Stomach (tissue), 19 donors: ENCODE measurements at places on chromosomes 3 and 15. TPM values are rescaled to one million over a fixed set of nuclear protein-coding genes. Genes with fewer than 3 reads are reported as not detected.

- no peak overlapping the region for H3K27ac ChIP-seq
- no peak for DNase-seq
- H3K4me3 ChIP-seq, result no peak overlapping the region
- no peaks in the 10 kb centered on the region for H3K27me3 ChIP-seq
- no peaks in the 10 kb centered on the region for H3K36me3 ChIP-seq
Measured at GRCh38 chr3:170437696-170438407, 19.2 kb downstream of the CLDN11 start.

- no peaks in the 10 kb centered on the region for H3K27me3 ChIP-seq
- no peak overlapping the region for H3K4me3 ChIP-seq
- DNase-seq, result no peak
- no peaks in the 10 kb centered on the region for H3K36me3 ChIP-seq
Measured at GRCh38 chr3:171558188-171558696, 98.0 kb upstream of the TNIK start.

DNA sequence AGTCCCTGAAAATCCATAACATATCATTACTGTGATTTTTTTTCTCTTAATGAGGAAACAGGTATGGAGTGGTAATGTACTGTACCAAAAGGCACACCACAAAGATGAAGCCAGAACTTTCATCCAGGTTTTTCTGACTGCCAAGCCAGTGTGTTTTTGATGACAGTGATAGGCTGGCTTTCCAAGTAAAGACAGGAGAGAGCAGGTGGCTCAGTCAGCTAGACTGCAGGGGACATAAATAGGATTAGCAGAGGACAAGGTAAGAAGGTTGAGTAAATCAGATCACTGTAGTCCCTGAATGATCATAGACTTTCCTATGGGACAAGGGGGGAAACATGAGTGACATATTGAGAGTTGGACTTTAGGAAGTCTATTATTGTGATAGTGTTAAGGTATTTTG is 127.9 kb downstream of the GADL1 start:
- H3K27ac ChIP-seq, result no peak overlapping the region
- no peaks in the 10 kb centered on the region for H3K4me1 ChIP-seq
- no peak overlapping the region for H3K4me3 ChIP-seq

DNA sequence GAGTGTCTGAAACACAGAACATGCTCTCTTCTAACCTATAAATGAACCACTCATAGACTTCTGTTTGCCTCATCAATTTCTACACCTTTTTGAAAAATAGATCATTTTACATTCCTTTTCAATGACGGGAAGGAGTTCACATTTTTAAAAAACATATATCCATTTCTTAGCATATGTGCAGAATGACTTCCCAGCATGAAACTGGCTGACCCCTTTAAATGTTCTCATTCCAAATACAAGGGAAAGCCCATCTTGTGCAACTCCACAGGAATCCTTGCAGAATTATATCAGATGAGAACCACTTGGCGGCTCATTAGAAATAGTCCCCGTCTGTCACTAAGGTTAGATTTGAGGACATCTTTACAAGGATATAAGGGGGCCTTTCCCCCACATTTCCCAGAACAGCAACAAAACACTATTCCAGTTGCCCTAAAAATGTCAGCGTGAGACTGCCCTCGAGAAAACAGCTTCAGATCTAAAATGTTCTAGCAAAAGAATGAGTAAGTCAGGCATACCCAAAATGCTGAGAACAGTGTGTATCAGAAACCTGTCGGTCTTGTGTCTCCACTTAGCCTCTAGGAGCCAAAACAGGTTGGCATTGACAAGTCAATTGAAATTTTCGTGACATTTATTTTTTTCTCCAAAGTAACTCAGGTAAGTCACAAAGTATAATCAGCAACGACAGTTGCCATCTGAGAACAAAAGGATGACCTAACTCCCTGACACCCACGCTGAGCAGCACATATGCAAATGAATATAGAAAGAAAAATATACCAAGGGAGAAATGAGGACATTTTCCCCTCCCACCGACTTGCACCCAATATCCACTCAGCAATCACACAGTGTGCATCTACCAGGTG is 63.1 kb downstream of the FOXP1 start:
- peak; percentile 30 for DNase-seq
- H3K36me3 ChIP-seq, result no peaks in the 10 kb centered on the region
- no peak overlapping the region for H3K4me3 ChIP-seq
- H3K4me1 ChIP-seq, result no peaks in the 10 kb centered on the region

The GABPB1 gene
- 4.1 TPM for total RNA-seq

DNA sequence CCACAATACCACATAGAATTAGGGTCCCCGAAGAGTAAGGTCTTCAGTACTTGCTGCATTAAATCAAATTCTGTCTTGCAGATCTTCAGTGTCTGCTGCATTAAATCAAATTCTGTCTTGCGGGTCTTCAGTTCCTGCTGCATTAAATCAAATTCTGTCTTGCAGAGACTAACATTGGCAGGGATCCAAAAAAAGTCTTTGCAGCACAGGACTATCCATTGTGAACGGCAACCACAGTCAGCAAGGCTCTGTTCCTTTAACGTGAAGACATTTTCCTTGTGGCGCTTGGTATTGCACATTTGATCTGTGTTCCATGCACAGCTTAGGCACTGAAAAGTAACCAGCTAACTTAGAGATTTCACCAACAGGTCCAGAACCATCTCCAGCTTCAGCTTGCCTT is 46.8 kb upstream of the POMGNT2 start:
- peak overlapping the region; percentile 50 for H3K27ac ChIP-seq
- DNase-seq, result no peak
- H3K27me3 ChIP-seq, result no peaks in the 10 kb centered on the region
- no peak overlapping the region for H3K4me3 ChIP-seq
- H3K36me3 ChIP-seq, result no peaks in the 10 kb centered on the region
- peaks cover 3% of the 10 kb centered on the region for H3K4me1 ChIP-seq

The CYP1A2 gene
- total RNA-seq, result not detected

GRCh38 chr15:78234515-78235040 is at the start of gene ACSBG1:
Gene ACSBG1, minus strand, starts transcription at chr15:78234565. Its CDS starts 64 bp downstream, at chr15:78234501.
- H3K27ac ChIP-seq, result no peak within 1 kb of the TSS
- peaks cover 3% of the 10 kb centered on the region for H3K27me3 ChIP-seq
- no peak within 1 kb of the TSS for H3K4me3 ChIP-seq
- H3K36me3 ChIP-seq, result no peaks in the 10 kb centered on the region
- no peak for DNase-seq

DNA sequence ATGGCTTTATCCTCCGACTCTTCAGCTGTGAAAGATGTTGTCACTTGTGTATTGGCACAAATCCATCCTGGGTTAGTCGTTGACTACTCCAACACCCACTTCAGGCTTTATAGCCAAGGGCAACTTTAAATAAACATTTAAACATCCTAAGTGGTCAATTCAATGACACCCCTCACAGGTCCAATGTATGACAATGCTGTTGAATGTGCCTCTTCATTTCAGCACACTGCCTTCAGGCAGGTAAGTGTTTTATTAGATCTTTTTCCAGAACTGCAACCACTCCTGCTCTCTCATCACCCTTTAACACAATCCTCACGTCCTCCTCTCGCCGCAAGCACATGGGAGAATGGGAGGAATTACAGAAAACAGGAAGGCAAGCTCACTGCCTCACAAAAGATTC is 30.3 kb downstream of the IL12A start:
- no peaks in the 10 kb centered on the region for H3K27me3 ChIP-seq
- H3K36me3 ChIP-seq, result no peaks in the 10 kb centered on the region
- no peak for DNase-seq
- no peak overlapping the region for H3K4me3 ChIP-seq

- no peaks in the 10 kb centered on the region for H3K27me3 ChIP-seq
- DNase-seq, result no peak
Measured at GRCh38 chr15:55110446-55110845, 86.3 kb downstream of the RSL24D1 start.

- H3K4me3 ChIP-seq, result no peak overlapping the region
- H3K4me1 ChIP-seq, result peaks cover 39% of the 10 kb centered on the region
- DNase-seq, result no peak
- peak overlapping the region; percentile 69 for H3K27ac ChIP-seq
Measured at GRCh38 chr3:56775838-56776555, 25.8 kb downstream of the ARHGEF3 start.

The CCDC51 gene
- 9.6 TPM for total RNA-seq

DNA sequence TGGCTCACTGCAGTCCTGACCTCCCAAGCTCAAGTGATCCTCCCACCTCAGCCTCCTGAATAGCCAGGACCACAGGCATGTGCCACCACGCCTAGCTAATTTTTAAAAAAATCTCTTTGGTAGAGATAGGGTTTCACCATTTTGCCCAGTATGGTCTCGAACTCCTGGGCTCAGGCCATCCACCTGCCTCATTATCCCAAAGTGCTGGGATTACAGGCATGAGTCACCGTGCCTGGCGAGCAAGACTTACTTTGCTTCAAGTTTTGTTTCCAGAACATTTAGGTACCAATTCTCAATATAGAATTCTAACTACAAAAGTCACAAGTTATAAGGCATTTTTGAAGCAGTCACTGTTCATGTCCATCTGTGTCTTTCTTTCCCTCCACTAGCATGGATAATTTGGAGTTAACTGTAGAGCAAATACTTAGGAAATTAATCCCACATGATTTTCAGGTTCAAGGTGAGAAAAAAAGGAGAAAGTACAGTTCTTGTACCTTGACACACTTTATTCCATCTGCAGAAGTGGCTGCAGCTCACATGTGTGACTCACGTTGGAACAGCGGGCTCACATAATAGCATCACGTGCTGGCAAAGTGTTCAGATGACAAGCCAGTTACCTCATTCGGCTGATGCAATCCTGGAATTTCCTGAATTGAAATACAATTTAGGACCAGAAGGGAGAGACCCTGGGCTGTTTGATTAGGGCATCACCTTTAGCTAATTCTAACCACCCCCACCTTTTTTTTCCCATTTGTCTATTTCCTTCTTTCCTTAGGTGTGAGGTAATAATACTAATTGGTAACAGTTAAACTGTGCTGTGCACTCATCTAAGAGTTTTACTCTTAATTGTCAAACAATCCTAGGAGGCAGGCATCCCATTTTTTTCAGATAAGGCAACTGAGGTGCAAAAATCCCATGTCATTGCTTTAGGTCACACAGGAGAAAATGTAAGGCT is 46.9 kb upstream of the NEDD4 start:
- H3K27me3 ChIP-seq, result no peaks in the 10 kb centered on the region
- no peak overlapping the region for H3K27ac ChIP-seq
- DNase-seq, result peak; percentile 91
- no peaks in the 10 kb centered on the region for H3K36me3 ChIP-seq
- H3K4me1 ChIP-seq, result peaks cover 9% of the 10 kb centered on the region

DNA sequence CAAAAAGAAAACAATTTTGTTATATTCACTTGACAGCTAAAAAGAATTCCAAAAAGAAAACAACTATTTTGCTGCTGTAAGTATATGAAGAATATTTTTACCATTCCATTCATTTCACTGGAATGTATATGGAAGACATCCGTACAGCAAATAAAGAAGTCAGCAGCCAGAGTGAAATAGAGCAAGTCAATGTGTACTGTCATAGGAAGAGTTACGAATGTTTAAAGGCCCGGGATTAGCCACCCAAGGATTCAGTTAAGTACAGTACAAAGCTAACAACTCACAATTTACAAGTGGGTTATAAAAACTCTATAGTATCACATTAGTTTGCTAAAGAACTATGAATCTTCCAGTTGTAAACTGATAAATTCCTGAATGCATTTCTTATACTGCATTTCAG is 14.4 kb upstream of the XXYLT1 start:
- no peak overlapping the region for H3K4me3 ChIP-seq
- H3K27ac ChIP-seq, result no peak overlapping the region
- no peak for DNase-seq
- peaks cover 12% of the 10 kb centered on the region for H3K4me1 ChIP-seq
- H3K36me3 ChIP-seq, result peaks cover 87% of the 10 kb centered on the region

The HSPBAP1 gene
- total RNA-seq, result not detected

GRCh38 chr15:83365370-83365938 is 81.0 kb upstream of the BNC1 start:
- H3K4me1 ChIP-seq, result peaks cover 10% of the 10 kb centered on the region
- peak overlapping the region; percentile 35 for H3K4me3 ChIP-seq
- DNase-seq, result peak; percentile 65
- peaks cover 52% of the 10 kb centered on the region for H3K27me3 ChIP-seq

DNA sequence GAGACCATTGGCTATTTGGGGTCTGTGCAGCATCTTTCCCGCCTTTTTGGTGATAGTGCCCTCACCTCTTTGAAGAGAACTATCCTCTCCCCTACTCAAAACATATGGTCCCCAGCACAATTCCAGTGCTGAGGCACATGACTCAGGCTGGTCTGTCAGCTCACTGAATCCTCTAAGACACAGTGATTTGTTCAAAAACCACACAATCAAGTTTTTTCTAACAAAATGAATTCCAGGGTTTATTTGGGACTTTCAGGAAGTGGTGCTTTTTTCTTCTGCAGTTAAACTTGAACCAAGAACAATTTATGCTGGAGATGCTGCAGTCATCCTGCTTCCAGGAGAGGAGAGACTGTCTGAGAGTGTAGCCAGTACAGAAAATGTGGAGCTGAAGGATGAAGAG is 142.5 kb upstream of the LMCD1 start:
- no peak for DNase-seq
- no peak overlapping the region for H3K4me3 ChIP-seq
- H3K27ac ChIP-seq, result no peak overlapping the region
- no peaks in the 10 kb centered on the region for H3K27me3 ChIP-seq
- H3K4me1 ChIP-seq, result no peaks in the 10 kb centered on the region

DNA sequence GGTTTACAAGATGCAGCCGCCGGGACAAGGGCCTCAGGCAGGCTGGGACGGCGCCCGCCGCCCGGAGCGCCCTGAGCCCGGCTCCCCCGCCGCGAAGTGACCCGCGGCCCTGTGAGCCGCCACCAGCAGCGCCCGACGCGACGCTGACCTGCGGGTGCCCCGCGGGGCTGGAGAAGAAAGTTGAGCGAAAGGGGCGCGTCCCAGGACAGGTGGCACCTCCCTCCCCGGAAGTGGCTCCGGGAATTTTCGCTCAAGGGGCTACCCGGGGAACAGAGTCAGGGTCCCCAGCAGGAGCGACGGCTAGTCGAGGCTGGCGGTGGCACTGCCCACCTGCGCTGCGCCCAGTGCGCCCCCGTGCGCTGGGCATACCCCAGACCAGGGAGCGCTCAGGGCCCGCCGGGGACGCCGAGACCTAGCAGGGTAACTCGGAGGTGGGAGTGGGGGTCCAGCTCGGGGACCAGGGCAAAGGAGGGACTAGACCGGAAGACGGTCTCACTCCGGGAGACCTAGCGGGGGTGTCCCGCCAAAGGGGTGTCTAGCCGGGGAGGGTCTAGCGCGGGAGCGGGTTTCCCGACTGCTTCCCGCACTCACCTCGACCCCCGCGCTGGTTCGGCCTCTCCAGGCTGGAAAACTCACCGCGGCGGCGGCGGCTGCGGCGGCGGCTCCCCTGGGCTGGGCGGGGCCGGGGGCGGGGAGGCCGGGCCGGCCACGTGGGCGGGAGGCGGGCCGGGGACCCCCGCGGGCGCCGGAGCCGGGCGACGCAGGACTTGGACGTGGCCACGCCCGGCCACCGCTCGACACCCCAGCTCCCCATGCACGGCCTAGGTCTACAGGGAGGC is 18.4 kb downstream of the SPATA12 start:
- no peaks in the 10 kb centered on the region for H3K36me3 ChIP-seq
- peak overlapping the region; percentile 79 for H3K27ac ChIP-seq
- peaks cover 21% of the 10 kb centered on the region for H3K27me3 ChIP-seq

The TLR9 gene
- total RNA-seq, result not detected

DNA sequence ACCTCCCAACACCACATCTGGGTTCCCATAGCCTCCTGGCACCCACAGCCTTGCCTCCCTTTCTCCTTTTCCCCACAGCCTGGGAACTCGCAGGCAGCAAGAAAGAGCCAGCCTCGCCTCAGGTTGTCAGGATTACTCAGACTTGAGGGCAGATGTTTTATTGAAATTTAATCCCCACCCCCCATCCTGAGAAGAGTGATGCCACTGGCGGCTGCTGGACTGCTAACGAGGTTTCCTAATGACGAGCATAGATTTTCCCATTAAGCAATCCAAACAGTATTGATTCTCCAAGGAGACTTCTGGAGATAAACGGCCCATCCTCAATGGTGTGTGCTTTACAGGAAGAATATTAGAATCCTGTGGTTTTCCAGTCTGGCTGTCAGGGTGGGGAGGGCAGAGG is 13.7 kb downstream of the SHF start:
- H3K36me3 ChIP-seq, result peaks cover 34% of the 10 kb centered on the region
- no peak for DNase-seq
- H3K4me1 ChIP-seq, result peaks cover under 1% of the 10 kb centered on the region

The CCR9 gene
- not detected for total RNA-seq
